Renal cortex interstitium (tissue), 15 donors: ENCODE measurements at places on chromosomes 3 and 15. TPM values are rescaled to one million over a fixed set of nuclear protein-coding genes. Genes with fewer than 3 reads are reported as not detected.

DNA sequence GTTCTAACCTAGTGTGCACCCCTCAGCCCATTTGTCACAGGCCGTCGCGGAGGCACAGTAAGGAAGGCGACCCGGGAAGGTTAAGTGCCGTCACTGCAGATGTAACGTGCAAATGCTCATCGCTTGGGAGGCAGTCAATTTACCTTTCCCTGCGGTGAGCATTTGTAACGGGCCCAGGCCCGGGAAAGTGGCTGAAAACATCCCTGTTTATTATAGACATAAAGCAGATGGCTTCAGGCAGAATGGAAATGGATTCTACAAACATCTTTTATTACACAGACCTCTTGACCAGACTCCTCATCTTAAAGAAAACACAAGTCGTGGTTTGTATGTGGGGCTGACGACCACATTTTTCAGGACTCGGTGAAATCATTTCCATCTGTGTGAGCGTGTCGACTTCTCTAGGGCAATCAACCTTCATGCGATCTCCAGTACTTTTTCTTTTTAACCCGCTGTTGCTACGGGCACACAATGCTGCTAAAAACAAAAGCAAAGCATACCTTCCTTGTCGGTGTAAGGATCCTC is 43.6 kb downstream of the NMNAT3 start:
- DNase-seq, result no peak

Gene TRH
- 0.16 TPM for polyA plus RNA-seq

Gene SLC22A13
- polyA plus RNA-seq, result 4.1 TPM

Gene ANKDD1A
- 8.5 TPM for polyA plus RNA-seq

DNA sequence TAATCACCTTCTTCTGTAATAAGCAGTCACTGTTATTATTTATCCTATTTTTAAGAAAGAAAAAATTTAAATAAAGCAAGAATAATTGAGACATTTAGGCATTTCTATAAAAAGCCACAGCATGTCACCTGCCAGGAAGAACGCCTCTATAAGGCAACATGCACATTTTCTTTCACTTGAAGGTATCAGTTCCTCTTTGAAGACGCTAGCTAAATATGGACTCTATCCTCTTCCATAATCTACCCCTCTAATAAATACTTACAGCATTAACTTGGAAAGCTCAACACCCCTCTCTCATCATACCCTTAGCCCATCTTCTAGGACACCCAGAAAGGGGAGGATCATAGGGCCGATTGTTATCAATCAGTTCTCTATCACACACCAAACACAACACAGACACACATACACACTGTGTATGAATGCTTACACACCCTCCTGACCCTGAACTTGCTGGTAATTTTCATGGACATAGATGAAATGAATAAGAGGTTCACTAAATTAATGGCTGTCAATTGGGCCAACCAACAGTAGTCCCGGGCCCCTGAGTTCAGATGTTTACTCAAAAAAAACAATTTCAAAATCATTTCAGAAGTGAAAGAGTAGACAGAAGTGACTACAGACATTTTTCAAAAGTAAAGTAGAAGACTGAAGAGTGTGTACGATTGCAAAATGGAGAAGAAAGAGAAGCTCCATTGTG is 102.5 kb downstream of the ZMAT3 start:
- DNase-seq, result no peak

Gene LRTM1
- polyA plus RNA-seq, result not detected

Gene LMCD1
- polyA plus RNA-seq, result 27.0 TPM

DNA sequence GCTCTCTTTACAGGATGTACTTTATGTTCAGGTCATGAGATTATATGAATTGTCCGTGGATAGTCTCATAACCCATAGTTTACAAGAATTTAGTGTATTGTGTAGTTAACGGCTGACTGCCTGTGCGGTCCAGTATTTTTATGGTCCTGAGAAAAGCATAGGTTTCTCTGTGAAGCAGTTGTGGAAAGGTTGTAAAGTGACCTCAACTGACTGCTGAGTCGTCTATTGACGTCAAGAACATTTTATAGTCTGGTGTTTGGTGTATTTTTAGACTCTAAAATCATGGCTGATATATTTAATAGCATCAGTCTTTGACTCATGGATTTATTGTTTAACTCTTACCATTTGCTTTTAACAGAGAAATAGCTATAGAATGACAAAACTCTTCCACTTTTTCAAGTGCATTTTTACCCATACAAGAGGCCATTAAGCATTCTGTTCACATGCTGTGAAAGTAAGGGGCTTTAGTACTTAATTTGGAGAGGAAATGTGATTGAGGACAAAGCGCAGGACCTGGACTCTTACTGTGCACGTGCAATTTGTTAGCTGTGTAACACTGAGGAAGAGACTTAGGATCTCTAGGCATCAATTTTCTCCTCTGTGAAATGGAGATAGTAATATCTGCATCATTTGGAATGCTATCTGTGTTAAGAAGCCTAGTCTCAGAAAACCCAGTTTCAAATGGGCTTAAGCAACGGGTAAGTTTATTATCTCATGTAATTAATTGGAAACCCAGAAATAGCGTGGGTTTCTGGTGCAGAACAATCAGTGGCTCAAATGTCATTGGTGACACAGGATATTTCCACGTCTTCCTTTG is 240.8 kb downstream of the NFKBIZ start:
- no peak for DNase-seq

DNA sequence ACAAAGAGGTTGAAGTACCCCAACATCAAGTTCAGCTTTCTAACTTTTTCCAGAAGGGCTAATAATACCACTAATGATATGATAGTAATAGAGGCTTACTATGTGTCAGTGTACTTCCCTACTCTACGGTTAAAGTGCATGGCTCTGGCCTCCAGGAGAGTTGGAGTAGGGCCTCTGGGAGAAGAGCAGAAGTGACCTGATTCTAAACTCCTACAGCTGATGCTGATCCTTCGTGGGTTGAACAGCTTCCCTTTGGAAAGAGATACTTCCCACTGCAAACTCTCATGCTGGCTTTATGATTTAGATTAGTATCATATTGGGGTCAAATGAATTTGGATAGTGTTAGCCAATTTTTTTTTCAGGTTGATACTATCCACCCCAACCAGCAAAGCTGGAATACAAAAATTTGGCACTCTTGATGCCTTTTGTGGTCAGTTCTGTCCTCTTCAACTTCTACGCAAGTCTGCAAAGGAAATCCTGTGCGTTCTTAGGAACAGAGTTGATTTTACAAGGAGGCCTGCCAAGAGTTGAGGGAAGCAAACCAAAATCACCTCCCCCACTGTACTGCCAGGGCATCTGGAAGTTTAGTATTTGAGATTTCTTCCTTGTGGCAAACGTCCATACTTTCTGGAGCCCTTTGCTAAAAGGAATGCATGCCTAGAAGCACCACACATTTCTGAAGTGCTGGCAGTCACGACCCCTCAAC is 17.8 kb downstream of the TMEM212 start:
- no peak for DNase-seq
